ENCODE measurements at places on chromosomes 16 and 17.

DNA sequence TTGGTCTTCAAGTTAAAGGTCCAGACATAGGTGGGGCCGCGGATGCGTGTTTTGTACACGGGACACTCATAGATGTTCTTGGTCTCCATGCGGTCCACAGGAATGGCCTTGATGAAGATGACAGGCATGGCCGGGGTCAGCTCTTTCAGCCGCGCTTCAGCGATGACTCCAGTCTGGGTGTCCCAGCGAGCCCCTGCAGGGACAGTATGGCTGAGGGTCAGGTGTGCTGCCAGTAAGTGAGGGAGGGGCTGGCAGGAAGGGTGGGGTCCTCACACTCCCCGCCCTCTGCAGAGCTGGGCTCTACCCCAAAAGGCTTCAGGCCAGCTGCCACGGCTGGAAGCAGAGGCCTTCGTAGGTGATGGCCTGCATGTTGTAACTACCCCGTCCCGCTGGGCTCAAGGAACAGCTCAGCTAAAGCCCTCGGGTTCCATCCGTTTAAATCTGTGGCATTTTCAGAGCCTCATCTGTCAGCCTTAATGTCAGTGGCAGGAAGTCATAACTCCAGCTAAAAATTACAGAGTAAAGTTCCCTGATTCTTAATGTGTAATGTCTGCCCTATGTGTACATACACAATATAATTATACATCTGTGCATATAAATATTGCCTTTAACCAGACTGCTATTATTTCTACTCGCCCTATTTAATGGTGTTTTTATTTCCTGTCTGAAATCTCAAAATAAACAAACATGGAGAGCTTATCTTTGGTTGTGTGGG is 45.7 kb downstream of the PGS1 start:
- ATAC-seq: no peak

DNA sequence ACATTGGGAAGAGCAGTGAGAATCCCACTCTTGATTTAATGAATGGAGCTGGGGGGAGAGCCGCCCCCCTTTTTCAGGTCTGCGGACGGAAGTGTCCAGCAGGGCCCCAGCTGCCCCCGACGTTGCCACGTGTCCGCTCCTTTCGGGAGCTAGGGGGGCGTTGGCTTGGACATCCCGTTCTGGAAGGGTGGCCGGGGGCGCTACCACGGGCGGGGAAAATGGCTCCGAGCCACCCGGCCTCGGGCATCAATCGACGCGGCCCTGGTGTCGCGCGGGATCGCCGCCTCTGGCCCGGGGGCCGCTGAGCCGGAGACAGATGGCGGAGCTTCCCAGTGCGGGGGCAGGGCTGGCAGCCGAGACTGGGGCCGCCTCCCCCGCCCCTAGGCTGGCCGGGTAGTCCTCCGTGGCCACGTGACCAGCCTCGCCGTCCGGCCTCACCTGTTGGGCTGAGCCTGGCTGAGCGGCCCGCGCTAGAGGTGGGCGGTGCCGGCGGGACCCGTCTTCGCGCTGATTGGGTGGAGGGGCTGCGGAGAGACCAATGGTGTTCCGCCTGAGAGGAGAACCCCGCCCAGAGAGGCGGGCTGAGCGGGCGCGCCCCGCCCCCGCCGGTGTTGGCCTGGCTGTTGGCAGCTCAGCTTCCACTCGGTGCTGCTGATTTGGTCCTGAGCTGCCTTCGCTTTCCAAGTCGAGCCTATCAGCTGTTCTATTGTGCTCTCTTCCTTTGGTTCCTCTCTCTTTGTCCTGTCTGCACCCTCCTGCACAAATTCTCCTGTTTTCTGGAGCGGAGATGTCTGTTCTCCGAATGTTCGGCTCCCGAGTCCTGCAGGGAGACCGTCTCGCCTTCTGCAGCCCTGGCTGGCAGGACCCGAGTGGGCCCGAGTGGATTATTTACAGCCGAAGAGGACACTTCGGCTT is 8.3 kb downstream of the HS3ST3B1 start:
- peak; percentile 96 for ATAC-seq

DNA sequence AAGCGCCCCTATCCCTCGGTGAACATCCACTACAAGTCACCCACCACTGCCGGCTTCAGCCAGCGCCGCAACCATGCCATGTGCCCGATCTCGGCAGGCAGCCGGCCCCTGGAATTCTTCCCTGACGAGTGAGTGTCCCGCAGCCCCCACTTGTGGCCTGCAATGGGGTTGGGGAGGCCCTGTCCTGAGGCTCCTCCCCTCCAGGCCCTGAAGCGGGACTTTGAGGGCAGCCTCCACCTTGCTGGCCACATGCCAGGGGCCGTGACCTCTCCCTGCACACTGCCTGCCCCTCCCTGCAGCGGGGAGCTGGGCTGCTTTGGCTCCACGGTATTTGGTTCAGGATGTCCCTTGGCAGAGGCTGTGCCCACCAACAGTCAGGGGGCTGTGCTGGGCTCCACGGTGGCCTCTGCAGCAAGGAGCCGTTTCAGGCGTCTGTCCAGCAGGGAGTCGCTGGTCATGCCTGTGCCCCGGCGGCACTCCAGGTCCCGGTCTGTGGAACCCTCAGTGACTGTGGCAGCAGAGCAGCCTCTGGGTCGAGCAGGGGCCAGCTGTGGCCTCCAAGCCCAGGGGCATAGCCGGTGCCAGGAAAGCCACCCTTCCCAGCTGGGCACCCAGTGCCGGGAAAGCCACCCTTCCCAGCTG is 8.3 kb downstream of the NME3 start:
- no peak for ATAC-seq

DNA sequence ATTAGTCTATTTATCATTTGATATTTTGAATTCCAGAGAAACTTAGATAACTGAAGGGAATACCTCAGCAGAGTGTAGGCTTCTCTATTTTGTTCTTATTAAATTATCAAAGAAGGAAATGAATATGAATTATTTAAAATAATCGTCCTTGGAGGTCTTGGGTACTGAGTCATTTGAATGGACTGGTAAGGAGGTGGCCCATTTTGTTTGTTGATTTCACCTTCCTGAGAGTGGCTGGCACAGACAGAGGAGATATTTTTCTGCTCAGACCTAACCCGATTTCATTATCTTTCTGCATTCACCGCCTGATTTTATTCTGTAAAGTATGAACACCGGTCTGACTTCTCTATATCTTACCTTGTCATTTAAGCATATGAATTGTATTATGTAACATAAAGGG is 88.0 kb downstream of the USP22 start:
- no peak for ATAC-seq

DNA sequence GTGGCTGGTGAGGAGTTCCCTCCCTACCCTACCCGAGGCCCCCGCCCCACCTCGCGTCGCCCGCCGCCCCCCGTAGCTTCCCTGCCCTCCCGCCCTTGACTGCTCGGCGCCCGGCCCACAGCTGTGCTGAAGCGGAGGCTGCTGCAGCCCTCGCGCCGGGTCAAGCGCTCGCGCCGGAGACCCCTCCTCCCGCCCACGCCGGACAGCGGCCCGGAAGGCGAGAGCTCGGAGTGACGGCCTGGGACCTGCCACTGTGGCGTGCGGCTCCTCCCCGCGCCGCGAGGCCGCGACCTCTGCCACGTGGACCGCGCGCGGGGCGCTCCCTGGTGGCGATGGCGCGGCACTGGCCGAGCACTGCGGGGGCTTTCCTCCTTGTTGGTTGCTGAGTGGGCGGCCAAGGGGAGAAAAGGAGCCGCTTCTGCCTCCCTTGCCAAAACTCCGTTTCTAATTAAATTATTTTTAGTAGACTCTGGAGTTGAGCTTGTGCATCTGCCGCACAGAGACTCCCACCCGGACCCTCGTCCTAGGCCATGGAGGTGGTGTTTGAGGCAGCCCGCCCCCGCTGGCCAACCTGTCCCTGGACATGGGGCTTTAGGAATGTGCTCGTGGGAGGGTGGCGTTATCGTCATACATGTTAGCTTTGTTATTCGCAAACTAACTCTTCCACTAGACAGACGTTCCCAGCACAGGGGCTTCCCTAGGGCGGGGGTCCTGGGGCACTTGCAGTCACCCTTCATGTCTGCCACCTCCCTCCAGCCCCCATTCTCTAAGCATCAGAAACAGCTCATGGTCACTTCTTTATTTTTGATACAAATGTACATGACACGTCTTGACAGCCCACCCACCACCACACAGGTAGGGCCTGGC is 4.4 kb downstream of the TP53I13 start:
- ATAC-seq: peak; percentile 29

DNA sequence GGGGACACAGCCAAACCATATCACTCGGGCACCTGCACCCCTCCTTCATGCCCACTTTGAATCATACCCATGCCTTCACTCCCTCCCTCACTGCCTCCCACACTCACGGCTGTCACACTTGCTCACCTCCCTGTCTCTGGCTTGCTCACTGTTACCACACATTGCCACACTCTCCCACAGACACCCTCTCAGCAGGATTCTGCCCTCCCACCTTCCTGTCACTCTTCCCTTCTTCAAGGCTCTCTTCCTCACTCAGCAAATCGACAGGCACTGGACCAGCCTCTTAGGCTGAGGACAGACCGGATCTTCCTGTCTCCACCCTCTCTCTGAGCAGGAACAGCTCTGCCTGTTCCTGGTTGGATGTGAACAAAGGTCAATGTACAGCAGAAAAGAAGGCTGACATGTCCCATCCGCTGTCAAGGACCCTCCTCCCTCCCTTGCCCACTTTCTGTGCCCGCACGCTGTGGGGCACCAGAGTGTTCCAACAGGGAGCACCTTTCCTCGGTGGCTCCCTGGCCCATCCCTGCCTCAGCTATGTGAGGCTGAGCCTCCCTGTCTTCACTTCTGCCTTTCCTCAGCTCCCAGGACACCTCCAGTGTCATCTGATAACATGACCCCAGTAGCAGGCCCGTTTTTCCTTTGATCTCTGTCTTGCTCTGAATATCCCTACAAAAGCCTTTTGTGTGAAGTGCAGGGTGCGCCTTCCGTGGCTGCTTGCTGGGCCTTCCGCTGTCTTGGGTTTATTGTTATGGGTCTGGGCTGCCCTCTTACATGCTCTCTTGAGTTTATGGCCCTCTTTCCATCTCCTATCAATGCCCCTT is 47.0 kb downstream of the CCDC182 start:
- no peak for ATAC-seq

DNA sequence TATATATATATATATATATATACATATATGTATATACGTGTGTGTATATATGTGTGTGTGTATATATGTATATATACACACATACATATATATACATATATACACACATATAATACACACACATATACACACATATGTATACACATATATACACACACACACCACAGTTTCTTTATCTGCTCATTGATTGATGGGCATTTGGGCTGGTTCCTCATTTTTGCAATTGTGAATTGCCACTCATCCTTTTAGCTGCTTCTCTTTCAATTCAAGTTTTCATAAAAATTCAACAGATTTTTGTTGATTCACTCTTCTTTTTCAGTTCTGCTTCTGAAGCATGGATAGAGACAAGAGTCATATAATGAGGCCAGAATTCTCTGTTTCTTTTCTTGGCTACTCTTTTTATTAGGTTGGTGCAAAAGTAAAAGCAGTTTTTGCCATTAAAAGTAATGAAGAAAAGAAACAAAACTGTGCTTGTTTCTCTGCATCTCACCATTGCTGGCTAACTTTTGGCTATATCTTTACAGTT is 44.5 kb downstream of the SLFN5 start:
- ATAC-seq: peak; percentile 15

GRCh38 chr17:10268005-10268404 is 69.6 kb upstream of the GAS7 start:
- no peak for ATAC-seq

DNA sequence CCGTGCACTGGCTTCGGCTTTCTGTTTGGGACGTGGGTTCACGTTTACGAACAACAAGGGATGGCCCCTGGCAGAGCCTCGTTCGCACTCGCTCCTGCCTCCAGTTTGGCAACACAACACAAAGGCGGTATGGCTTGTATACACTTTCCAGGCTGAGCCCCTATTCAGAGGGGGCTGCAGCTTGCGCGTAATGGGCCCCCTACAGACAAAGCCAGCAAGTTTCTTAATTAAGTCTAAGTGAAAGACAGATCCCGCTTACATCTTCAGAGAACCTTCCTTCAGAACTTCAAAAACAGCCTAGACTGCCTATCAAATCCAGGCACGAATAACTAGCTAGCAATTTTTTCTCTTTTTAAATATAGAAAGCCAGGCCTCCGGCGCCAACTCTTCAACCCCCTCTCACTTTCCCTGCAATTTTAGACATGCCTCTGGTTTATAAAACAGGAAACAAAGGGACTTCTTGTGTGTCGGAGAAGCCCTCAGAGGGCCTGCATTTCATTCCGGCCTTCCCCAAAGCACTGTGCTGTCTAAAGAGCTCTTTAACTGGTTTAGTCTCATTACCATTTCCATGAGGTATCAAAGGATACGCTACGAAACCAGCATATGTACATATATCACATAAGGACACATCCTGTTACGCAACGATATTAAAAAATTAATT is 244.9 kb downstream of the STX8 start:
- no peak for ATAC-seq

DNA sequence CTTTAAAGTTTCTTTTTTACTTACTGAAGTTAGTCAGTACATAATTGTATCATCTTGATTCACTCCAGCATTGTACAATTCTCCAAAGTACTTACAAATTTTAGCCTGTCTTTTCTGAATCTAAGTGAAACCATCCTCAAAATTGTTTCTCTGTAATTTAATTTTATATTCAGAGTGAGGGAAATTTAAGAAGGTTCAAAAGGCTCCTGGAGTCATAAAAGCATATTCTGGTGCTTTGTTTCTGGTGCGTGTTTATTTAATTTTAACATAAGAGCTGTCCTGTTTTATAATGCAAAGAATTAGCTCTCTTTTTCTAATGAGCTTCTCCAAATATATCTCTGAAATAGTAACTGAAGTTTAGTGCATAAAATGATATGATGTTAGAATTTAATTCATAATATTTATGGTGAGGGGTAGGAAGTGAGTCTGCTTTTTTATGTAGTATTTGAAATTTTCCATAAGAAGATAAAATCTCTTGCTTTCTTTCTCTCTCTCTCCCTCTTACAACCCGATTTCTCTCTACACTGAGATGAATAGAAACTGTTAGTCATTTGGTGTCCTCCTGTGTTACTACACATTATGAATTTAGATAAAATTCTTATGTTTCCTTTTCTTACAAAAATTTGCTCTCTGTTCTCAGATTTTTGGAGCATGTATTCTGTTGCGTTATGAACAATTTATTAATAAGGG is 339.8 kb downstream of the BCAS3 start:
- ATAC-seq: no peak

GRCh38 chr17:21161498-21162393 is 35.0 kb downstream of the DHRS7B start:
- ATAC-seq: no peak
